HT-29 (cell line): ENCODE measurements at places on chromosomes 1 and 21. TPM values are rescaled to one million over a fixed set of nuclear protein-coding genes. Genes with fewer than 3 reads are reported as not detected.

The PPM1J gene
- total RNA-seq: 0.56 and 2.1 TPM in 2 replicates

- DNase-seq: no peak
These were observed 185.5 kb downstream of the CRB1 start for GRCh38 chr1:197453376-197454058.

- DNase-seq: no peak
These were observed 23.8 kb downstream of the THEM4 start for GRCh38 chr1:151885479-151885878.

- no peak for DNase-seq
These were observed 35.4 kb downstream of the MIA3 start for GRCh38 chr1:222653178-222653827.

DNA sequence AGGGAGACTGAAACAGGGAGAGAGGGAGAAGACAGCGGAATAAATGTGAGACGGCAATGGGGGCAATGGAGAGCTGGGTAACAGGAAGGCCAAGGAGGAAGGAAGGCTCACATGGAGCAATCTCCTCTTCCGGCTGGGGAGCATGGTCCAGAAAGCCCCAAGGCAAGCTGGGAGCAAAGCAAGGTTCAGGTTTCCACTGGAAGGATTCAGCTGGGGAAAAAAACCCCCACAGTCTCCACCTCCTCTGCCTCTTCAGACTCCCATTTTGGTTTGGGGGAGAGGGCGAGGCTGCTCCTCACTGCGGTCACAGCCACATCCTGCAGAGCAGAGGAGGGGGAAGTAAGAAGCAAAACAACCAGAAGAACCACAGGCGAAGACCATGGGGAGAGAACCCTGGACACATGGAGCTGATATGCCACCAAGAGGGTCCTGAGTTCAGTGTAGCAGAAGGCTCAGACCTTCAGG, 650 bp downstream of the TNFAIP8L2 start:
- no peak for DNase-seq

GRCh38 chr1:182869241-182869666, 30.1 kb downstream of the DHX9 start:
- DNase-seq: no peak
